ENCODE measurements at places on chromosomes 4 and X.
A peak's percentile ranks its signal among the peaks of the same experiment; 100 is the strongest.

DNA sequence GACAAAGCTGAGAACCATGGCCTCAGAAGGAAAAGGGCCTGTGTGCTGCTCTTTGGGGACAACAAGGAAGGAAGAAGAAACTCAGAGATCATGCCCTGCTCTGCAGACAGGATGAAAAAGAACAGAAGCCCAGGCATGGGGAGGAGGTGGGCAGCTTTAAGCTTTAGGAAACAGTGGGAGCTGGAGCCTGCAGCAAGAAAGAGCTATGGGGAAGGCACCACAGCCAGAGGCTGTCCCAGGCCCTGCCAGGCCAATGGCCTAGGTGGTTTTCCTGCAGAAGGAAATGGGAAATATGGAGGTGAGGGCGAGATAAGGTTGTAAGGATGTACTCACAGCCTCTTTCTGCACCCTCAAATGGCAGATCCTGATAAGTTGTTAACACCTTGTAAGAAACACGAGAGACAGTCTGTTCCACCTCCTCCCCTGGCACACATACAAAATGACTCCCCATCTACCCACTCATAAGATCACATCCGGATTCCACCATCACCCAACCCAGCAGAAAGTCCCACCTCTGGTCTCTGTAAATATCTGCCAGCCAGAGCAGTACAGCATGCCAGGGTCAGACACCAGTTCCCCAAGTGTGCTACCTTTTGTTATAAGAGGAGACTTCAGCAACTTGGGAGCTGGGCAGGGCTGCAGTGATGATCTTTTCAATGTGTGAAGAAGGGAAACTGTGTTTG is 105.2 kb downstream of the RTL5 start:
- DNase-seq, result no peak

DNA sequence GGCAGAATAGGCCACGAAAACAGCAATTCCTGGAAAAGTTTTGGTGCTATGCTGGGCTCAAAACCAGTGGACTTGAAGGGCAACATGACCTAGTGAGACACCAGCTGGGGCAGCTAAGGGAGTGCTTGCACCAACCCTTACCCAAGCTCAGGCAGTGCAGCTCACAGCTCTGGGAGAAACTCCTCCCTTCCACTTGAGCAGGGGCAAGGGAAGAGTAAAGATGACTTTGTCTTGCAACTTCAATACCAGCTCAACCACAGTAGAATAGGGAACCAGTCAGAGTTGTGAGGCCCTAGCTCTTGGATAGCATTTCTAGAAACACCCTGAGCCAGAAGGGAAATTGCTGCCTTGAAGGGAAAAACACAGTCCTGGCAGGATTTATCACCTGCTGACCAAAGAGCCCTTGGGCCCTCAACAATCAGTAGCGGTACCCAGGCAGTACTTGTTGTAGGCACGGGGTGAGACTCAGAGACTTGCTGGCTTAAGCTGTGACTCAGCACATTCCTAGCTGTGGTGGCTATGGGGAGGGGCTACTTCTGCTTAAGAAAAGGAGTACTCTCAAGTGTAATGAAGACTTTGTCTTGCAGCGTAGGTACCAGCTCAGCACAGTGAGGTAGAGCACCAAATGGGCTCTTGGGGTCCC is 19.7 kb upstream of the ABCG2 start:
- no peak for DNase-seq

GRCh38 chr4:147017081-147017480 is 71.4 kb upstream of the TTC29 start:
- DNase-seq, result no peak

DNA sequence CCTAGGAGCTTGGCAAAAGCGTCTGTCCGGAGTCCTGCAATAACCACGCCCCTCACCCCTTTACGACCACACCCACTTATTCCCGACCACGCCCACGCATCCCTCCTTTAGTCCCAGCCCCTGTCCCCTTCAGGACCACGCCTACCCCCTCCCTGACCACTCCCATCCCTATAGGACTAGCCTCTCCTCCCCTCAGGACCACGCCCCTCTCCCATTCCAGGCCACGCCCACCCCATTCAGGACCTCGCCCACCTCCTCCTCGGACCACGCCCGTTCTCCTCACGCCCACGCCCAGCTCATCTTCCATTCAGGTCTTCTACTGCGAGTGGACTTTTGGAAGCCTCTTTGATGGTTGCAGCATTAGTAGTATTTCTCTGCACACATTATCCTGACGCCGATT is 131.2 kb upstream of the STX18 start:
- DNase-seq, result no peak

DNA sequence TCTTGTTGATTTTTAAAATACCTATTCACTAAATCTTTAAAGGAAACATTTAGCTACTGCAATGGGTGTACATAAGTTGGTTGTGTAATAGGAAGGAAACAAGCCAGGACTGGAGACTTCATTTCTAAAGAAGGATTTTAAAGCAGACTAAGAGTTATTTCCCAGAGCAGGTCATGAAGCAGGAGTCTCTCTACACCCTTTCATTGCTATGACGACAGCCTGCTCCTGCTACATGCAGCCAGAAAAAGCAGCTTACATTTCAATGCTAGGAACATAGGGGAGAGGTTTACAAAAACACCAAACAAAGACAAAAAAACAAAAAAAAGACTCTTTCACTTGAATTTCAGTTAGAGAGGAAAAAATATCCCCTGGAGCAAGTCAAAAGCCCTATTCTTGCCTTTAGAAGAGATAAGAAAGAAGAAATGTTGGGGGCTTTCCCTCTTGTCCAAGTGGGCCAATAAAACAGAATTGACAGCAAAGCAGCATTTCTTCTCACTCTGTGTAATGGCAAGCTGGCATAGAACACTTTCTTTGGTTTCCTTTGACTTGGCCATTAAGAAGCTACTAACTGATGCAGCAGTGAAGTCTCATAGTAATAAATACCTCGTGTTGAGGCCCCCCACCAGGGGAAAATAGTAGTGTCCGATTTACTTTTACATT is 3.4 kb downstream of the SPARCL1 start:
- no peak for DNase-seq

DNA sequence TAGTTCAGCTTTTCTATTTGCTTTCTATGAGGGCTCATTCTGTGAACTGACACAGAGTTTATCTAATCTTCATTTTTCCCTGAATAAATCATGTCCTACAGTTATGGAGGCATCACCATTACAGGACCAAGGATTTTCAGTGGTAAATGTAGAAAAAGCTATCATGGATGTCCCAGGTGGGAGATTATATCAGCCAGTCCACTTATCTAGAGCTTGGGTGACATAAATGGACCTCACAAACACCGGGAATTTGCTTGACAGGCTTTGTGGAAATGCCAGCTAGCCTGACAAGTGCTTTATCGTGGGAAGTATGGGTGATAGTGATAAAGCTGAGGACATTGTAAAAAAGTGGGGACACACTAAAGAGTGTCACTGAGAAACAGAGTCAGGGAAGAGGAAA is 1015.2 kb upstream of the SLIT2 start:
- no peak for DNase-seq

DNA sequence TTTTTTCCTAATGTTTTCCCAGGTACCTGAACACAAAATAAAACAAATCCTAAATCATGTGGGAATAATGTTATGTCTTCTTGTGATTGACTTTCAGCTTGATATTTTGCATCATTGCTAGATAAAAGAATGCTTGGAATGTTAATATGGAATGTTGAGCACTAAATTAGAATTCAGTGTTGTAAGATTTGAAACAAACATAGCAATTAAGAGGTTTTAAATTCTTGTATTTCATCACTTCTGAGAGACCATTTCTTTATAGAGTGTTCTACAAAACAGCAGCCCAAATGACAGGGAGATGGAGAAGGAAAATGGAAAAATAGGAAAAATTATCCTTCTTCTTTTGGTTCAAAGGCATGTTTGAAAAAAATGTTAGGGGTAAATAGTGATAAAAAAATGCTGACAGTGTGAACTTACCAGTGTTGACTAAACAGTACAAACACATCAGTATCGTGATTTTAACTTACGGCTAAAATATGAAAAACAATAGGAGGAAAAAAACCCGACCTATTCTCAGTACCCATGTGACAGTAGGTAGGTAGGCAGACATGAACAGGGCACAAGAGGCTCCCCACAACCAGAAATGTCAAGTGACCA is 102.6 kb upstream of the PDE5A start:
- no peak for DNase-seq

GRCh38 chrX:106999002-106999975 is 723 bp downstream of the MORC4 start:
- DNase-seq, result peak; percentile 48

DNA sequence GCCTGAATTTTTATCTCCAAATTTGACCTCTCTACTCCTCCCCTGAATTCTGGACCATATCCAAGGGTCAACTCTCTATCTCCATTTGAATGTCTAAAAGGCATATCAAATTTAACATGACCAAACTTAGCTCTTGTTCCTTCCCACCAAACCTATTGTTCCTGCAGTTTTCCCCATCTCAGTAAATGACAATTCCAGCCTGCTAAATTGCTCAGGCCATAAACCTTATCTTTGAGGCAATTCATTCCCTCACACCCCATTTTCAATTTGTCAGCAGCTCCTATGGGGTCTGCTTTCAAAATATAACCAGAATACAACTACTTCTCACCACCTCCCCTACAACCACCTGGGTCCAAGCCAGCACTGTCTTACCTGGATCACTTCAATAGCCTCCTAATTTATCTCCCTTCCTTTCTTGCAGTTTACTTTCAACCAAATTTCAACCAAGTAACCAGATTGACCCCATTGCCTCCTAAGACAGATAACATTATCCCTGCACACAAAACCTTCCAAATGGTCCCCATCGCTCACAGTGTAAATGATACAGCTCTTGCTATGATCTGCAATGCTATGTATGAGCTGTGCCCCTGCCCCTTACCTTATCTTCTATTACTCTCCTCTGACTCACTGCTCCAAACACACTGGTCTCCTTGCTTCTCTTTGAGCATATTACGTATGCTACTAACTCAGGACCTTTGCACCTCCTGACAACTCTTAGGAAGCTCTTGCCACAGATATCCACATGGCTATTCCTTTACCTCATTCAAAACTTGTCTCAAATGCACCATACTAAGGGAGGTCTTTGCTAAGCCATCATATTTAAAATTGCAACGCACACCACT is 66.0 kb downstream of the CAMK2D start:
- DNase-seq, result no peak

GRCh38 chr4:82429728-82430192 is 502 bp downstream of the HNRNPDL start:
- DNase-seq, result no peak

- no peak for DNase-seq
Measured at GRCh38 chrX:72120837-72121236, 10.9 kb downstream of the RTL5 start.

DNA sequence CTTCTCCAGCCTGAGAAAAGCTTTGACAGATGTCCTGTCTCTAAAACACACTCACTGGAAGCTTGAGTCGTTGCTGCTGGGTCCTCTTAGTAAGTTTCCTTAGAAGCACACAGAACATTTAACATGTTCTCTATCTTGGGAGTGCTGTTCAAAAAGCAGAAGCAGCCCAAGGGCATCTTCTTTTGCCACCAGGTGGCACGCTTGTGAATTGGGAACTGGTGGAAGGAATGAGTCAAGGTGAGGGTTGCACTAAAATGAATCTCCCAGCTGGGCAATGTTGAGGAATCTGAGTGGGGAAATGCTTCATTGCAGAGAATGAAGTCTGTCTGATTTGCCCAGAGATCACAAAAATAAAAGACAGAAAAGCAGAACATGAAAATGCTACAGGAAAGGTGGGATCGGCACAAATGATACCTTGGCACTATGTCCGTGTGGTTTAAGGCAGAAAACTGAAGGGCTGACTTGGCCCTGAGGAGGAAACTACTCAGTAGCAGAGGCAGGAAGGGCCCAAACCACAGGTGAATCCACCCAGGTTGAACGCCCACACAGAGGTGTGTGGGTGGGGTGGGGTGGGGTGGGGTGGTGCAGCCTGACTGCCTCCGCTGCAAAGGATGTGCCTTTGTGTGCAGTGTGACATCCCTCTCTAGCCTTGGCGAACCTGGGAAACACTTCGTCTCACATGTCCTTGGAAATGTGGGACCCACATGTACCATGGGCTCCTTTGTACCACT is 26.0 kb downstream of the KIT start:
- no peak for DNase-seq

DNA sequence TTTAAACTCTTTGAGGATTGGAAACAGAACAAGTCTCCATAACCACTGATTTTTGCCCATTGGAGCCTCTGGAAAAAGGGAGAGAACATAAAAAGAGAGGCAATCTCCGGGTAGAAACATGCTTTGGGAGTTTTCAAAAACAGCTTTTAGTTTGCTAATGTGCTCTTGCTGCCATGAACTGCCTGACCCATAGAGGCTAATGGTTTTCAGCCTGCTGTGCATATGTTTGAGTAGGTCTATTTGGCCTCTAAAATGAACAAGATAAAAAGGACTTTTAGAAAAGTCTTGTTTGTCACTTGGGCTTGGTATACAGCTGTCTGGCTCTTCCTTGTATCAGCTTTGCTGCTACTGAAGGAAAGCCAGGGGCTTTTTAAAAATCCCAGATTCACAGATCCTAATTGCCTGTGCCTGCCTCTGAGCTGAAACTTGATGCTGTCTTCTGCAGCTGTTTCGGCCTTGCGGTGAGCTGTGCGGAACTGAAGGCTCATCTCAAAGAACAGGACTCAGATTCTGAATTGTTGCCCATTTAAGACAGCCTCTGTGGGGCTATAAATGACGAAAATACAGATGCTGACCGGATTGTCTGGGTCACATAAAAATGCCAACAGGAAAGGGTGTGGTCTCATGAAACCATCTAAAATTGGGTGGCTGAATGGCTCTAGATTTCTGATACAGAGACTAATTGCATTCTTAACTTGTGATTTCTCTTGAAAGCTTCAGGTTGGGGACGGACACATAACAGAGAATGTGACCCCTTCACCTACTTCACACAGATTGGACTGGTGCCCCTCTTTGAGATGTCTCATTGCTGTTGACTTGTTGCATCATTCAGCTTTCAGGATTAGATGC is 18.4 kb upstream of the ZNF41 start:
- no peak for DNase-seq

- no peak for DNase-seq
Measured at GRCh38 chr4:20353646-20354045, 101.9 kb downstream of the SLIT2 start.

- DNase-seq, result no peak
Measured at GRCh38 chr4:45453258-45453853, 670.5 kb downstream of the GABRG1 start.

DNA sequence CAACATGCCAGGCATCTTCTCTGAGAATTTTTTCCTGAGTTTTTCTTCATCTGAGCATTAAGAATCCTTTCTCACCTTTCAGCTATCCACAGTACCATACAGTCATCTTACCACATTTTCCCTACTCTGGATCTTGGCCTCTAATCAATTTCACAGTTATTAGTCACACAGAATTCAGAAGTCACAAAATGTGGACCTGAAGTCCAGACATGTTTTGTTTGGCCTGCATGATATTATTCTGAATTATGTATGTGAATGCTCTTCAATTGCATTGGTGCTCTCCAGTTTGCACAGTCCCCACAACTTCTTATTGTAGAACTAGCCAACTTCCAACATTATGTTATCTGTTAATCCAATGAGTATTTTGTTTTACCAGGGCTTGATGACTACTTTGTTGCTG is 102.3 kb upstream of the GRIA3 start:
- no peak for DNase-seq

All from heart left ventricle (tissue), 16 donors.